ENCODE measurements at places on chromosomes 1 and 21.

DNA sequence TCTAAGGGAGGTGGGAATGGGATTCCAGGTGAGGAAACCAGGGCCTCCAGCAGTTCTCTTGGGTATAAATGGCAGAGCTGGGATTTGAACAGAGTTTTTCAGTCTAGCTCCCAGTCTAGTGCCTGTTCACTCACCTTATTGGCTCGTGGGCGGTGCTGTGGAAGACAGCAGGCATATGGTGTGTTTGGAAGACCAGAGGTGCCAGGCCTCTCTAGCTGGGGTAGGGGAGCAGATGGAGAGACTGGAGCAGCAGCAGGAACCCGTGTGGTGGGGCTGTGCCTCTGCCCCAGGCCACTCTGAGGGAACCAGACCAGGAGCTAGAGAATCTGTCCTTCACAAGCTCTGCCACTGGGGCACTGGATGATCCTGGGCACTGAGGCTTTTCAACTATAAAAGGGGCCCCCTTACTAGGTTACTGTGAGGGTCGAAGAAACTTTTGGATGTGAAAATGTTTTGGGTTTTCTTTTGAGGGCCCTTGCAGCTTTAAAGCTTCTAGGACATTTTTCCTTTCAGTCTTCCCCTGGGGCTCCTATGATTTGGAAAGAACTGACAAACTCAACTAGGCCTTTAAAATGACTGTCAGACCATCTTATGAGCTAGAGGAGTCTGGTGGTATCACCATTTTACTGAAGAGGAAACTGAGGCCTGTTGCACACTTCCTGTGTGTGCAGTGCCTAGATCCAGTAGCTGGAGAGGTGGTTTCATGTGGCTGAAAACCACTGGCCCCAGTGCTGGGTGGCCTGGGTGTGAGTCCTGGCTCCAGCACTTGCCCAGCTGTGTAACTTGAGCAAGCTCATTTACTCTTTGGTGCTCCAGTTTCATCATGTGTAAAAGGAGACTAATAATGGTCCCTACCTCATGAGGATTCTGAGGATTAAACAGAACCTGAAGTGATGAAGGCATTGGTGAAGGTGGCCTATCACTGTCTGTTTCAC, 6.1 kb downstream of the DMRTB1 start:
- no peak for DNase-seq

- DNase-seq, result no peak
These were observed 96.1 kb upstream of the OLIG2 start for GRCh38 chr21:32929633-32930038.

DNA sequence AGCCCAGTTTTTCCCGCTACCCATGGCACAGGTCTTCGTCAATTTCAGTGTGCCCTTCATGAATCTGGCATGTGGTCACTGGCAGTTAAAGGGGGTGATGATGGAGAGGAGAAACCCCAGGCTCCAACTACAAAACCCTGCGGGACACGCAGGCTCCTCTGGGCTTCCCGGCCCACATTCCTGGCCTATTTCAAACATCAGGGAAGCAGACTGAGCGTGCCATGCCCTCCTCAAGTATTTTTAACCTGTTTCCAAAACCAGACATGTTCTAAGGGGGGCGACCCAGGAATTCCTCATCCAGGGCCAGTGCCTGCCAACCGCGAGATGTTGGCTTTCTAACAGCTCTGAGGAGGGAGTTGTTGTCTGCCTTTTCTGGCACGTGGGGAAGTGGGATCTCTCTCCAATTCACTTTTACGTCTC, 85.1 kb downstream of the CAPZB start:
- DNase-seq, result no peak

- no peak for DNase-seq
These were observed 24.2 kb downstream of the UBASH3A start for GRCh38 chr21:42427809-42428419.

- DNase-seq, result no peak
These were observed 18.7 kb downstream of the CLSTN1 start for GRCh38 chr1:9805006-9805508.

- DNase-seq, result no peak
These were observed 9.1 kb downstream of the SEMA4A start for GRCh38 chr1:156162430-156163037.

- no peak for DNase-seq
These were observed 51.6 kb upstream of the HPDL start for GRCh38 chr1:45275054-45275453.

- no peak for DNase-seq
These were observed 59.1 kb downstream of the GLUL start for GRCh38 chr1:182332261-182333060.

DNA sequence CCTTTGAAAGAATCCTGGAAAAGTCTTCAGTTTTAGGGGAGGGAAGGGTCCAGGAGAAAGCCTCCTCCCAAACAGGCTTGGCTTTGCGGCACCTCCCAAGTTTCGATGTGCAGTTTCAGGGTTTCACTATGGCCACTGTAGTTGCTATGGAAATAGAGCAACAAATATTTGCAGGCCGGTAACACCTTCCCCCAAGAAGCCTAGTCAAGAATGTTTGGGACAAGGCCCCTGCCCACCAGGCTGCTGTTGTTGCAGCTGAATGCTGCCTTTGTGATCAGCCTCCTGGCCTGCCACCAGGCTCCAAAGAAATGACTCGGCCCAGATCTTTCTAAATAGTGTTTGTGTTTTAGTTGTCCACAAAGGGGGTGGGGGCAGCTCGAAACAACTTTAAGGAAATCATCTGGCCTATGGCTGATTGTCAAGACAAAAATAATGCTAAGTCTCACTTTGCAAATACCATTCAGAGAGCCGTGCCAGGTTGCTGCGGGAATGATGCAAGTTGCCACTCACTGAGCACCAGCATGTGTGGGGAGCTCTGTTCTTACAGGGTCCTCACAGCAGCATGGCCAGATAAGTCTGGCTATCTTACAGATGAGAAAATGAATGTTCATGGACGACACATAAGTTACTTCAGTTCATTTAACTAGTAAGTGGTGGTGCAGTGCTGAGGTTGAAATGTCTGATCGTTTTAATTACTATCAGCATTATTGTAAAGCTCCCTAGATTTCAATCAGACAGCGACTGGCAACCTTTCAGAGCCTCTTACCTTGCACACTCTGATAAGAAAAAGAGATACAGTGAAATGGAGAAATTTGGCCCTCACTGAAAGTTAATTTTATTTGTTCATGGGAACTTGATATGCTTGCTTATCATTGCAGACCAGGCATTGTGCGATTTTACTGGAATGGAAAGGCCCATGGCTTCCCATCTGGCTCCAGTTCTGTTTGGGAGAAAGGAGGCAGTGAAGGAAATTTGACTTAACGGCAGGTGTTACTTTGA, 91.2 kb upstream of the JUN start:
- no peak for DNase-seq

GRCh38 chr1:196558411-196558810, 49.8 kb downstream of the KCNT2 start:
- no peak for DNase-seq

GRCh38 chr1:54978528-54979326, 1.7 kb upstream of the TMEM61 start:
- DNase-seq, result no peak

GRCh38 chr1:204493984-204494280, 673 bp downstream of the PIK3C2B start:
- no peak for DNase-seq

- no peak for DNase-seq
These were observed 9.4 kb downstream of the SLX9 start for GRCh38 chr21:44949161-44949778.

GRCh38 chr1:205321959-205322283, 376 bp upstream of the NUAK2 start:
- no peak for DNase-seq

DNA sequence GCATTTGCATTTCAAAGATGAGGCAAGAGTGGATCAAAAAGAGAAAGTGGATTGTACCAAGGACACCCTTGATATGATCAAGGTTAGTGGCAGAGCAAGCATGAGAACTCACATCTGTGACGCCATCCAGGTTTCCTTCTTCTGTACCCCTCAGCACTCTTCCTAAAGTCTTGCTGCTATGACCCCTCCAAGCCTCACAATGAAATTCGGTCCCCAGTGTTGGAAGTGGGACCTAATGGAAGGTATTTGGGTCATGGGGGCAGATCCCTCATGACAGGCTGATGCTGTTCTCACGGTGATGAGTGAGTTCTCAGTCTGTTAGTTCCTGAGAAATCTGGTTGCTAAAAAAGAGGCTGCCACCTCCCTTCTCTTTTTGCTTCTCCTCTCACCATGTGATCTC, 86.4 kb downstream of the PGM1 start:
- no peak for DNase-seq

- DNase-seq, result no peak
These were observed 58.8 kb downstream of the WARS2 start for GRCh38 chr1:119081700-119082099.

DNA sequence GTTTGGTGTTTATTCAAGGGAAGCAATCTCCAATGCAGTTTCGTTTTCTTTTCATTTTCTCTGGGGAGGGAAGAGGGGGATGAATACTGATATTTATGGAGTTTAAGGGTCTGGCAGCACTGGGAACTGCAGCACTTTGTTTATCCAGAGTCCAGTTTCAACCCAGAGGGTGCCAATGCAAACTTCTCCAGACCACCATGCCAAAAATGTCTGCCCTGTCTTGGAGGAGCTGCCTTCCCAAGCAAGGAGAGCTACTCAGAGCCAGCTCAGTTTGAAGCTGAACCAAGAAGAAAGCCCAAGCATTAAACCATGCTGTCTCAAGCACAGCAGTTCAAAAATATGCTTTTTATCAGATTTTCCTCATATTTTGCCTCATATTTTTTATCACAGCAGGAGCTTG, 589.7 kb downstream of the LMO4 start:
- no peak for DNase-seq

DNA sequence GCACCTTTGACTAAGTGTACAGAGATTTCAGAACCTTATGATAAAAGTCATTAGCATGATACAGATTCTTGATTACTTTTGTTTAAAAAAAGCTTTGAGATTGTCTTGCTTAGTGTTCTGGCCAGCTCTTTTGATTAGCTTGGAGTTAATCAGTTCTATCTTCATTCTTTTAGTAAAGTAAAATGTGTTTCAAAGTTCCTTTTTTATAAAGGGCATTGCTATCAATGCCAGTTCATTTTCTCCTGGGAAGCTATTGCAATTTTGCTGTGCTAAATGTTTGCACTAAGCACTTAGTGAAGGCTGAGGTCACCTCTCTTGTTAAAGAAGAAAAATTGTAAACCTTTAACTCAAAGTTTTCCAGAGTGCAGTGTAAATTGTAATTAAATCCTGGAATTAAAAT, 946.7 kb upstream of the TMPRSS15 start:
- DNase-seq, result no peak

GRCh38 chr1:32622806-32623681, 27.3 kb downstream of the ZBTB8OS start:
- no peak for DNase-seq

DNA sequence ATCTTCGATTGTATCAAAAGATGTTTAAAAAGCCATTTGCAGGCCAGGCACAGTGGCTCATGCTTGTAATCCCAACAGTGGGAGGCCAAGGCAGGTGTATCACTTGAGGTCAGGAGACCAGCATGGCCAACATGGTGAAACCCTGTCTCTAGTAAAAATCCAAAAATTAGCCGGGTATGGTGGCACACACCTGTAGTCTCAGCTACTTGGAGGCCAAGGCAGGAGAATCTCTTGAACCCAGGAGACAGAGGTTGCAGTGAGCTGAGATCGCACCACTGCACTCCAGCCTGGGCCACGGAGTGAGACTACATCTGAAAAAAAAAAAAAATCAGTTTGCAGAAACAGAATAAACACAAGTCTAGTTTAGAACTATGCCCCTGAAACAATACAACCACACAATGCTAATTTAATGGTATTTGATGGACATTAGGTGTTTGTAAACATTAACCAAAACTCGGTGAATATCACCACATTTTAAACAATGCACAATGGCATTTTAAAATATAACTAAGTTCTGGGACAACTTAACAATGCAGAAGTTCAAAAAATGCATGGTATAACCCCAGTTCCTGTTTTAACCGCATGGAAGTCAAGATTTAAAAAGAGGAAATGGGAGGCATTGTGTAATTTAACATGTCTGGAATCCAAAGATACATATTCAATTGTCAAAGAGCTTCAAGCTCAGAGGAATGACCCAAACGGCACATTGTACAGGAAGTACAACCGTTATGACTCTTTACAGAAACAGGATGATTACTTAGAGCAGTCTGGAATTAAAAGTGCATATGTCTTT, 7.1 kb upstream of the PTTG1IP start:
- DNase-seq, result no peak

DNA sequence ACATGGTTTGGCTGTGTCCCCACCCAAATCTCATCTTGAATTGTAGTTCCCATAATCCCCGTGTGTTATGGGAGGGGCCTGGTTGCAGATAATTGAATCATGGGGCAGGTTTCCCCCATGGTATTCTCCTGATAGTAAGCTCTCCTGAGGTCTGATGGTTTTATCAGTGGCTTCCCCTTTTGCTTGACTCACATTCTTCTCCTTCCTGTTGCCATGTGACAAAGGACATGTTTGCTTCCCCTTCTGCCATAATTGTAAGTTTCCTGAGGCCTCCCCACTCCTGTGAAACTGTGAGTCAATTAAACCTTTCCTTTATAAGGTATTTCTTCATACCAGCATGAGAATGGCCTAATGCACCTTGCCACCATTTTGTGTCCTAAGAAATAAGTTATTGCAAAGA, 415.0 kb downstream of the COL11A1 start:
- no peak for DNase-seq

GRCh38 chr1:210394281-210394821, 65.6 kb downstream of the HHAT start:
- no peak for DNase-seq

DNA sequence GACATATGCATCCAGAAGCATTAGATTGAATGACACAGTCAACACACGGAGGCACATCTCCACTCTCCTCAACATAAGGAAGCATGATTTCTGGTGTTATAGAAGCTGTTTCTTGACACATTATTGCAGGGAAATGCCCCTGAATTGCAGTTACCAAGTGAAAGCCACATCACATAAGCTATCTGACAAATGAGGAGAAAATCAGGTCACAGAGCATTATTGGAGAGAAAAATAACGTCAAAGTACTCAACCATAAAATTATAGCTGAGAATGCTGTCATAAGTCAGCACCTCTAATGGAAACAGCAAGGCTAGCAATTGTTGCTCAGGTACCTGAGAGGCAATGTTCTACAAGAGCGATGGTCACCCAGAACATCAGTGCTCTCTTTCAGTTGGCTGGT, 169.9 kb upstream of the PALMD start:
- no peak for DNase-seq

DNA sequence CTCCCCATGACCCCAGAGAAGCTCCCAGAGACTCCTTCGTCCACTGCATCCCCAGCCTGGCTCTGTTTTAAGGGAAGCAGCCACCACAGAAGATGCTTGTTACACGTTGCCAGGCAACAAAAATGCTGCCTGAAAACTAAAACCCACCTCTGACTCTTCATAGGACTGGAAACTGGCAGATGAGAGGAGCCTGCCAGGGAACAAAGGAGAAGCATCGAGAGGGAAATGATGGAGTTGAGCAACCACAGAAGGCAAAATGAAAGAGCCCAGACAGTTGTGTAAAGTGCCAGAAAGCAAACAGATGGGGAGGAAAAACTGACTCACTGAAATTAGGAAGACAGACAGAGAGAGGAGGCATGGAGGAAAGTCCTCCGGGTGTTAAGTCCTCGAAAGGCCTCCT, 118.4 kb downstream of the KCNN3 start:
- DNase-seq, result no peak

- DNase-seq, result no peak
These were observed 550.7 kb downstream of the PTPRU start for GRCh38 chr1:29786791-29787732.
